ENCODE measurements at places on chromosomes 12 and 14.

GRCh38 chr14:66610154-66610563 lies 102.2 kb downstream of the GPHN start:
- DNase-seq, result no peak

- no peak for DNase-seq
Measured at GRCh38 chr12:98821866-98822265, 176.8 kb downstream of the APAF1 start.

GRCh38 chr12:107238296-107238695 lies 144.9 kb upstream of the CRY1 start:
- DNase-seq, result no peak

DNA sequence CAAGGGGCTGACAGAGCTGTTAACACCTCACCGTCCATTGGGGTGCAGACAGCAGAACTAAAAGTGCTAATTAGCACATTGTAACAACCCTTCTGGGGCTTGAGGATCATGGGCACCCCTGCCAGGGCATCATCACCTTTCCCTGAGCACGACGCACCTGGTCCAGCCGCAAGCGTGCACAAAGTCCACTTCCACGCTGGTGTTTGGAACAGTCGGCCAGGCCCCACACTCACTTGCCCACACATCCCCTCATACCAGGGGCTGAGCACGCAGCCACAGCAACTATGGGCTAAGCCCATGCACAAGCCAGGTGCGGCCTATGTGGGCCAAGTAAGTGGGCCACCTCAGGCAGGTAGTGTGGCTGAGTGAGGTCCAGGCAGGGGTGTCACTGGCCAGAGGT lies 148.7 kb downstream of the CCDC59 start:
- no peak for DNase-seq

DNA sequence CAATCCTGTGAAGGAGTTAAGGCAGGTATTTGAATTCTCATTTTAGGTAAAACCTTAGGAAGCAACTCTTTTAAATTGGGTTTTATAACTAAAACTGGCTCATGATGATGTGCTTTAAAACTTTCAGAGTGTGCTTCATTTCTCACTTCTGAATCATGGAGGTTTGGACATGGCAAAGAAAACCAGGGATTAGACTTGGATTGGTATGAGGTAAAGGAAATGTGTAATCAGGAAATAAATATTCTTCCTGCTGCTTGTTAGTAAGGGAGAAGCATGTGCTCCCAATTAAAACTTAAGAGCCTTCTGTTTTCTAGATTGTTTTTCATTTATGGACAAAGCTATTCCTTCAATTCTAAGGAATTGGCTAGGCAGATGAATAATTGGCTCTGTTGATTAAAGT lies 57.4 kb downstream of the FBXO33 start:
- no peak for DNase-seq
